ENCODE measurements at places on chromosomes 13 and 19.
A peak's percentile ranks its signal among the peaks of the same experiment; 100 is the strongest.

- peak; percentile 72 for DNase-seq
Observed at GRCh38 chr19:18392417-18392816, 5.0 kb downstream of the LRRC25 start.

GRCh38 chr19:50492303-50493052 is 15.8 kb upstream of the GARIN5A start:
- DNase-seq = no peak

GRCh38 chr13:106628936-106629659 is 61.2 kb upstream of the ARGLU1 start:
- DNase-seq = no peak

DNA sequence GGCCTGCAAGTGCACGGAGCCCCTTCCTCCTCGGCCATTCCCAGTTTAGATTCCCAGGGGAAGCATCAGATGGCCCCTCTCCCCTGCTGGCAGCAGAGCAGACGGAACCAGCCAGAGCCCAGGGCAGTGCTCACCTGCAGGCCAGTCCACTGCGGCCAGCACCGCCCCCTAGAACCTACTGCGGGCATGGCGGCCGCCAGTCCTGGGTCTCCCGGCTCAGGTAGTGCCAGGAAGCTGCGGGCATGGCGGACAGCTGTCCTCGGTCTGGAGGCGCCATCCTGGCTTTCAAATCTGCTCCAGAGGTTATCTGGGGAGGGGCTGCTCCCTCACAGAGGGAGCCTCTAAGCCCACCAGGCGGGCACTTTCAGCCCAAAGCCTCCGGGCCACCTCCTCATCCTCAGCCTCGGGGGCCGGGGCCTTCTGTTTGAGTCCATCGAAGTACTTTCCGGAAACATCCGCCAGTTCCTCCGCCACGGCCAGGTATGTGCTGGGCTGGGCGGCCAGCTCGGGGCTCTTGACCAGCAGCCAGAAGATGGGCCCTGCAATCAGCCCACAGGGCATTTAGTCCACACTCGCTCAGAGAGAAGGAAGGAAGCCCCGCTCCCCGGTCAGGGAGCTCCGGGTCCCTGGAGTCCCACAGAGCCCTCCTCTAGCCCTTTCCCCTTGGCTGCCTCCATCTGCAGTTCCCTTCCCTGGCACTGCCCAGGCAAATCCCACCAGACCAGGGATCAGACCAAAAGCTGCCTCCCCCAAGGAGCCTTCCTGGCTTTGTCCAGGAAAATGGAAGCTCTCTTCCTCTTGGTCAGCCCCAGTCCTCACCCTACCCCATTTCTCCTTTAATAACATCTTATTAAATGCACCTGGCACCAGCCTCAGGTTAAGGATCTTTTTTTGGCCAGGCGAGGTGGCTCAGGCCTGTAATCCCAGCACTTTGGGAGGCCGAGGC is 7.0 kb upstream of the GP6 start:
- no peak for DNase-seq

DNA sequence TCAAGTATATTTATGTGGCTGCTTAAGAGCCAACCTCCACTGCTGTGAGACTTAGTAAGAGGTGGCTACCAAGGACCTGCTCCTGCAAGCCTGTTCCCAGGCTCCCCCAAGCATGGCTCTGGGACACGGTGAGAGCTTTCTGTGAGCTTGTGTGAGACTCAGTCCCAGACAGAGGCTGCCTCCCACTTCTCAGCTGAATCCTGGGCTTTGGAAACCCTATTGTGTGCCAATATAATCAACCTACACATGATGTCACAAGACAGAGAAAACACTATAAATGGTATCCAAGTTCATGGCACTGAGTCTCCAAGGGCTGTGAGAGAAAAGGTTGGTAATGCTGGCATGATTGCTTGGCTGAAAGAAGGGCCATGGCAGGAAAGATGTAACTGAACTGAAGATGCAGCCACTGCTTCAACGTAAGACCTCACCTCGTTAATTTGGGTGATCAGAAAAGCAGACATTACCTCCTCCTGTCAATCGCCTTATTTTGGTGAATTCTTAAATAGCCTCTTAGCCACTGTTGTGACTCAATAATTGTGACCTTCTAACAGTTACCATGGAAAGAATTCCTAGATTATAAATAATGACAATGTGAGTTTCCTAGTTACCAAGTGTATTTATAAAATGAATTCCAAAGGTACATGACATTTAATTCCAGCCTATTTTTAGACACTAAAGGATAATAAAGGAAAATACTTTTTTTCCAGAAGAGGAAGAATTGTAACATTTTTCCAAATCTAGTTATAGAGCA is 332.0 kb downstream of the IRS2 start:
- DNase-seq = no peak

- no peak for DNase-seq
Observed at GRCh38 chr13:52067237-52067636, 42.7 kb downstream of the UTP14C start.

DNA sequence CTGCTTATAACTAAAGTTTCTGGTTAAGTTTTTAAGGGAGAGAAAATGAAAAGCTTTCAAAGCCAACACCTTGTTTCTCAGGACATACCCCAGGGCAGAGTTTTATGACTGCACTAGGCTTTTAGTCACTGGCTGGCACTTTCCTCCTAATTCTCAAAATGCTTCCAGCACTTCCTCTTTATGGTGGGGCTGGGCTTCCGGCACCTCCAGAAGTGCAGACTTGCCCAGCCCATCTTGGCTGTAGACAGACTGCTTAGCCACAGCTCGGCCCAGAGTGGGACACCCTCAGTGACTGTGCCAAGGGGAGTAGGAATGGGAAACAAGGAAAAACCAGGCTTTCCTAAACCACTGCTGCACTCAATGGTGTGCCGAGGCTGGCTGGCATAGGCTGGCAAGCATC is 23.2 kb upstream of the GTF3A start:
- no peak for DNase-seq

DNA sequence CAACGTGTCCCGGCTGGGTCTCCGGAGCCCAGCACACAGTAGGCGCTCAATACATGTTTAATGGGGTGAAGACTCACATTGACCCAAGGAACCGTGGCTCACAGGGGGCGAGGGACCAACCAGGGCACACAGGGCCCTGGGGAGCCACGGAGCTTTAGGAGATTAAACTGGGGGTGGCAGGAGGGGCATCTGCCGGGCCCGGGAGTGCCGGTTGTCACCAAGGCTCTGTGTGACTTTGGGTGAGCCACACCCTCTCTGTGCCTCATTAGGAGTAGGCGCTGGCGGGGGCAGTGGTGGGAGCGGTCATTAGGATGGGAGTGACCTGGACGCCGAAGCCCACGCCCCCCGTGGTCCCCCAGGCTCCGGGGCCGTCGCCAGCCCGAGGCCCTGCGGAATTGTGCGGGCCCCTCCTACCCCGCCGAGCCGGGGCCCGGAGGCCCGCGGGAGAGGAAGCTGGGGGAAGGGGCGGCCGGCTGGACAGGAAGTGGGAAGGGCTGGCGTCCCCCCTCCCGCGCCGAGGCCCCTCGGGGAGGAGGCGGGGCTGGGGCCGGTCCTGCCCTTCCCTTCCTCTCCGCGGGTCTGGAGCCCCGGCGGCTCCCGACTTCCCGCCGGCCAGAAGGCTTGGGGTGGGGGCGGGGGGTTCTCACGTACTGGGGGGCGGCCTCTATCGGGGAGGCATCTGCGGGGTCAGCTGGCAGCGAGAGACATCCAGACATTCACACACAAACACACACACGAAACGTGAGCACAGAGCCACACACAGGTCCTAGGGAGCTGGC is 1.8 kb upstream of the SSBP4 start:
- peak; percentile 85 for DNase-seq

DNA sequence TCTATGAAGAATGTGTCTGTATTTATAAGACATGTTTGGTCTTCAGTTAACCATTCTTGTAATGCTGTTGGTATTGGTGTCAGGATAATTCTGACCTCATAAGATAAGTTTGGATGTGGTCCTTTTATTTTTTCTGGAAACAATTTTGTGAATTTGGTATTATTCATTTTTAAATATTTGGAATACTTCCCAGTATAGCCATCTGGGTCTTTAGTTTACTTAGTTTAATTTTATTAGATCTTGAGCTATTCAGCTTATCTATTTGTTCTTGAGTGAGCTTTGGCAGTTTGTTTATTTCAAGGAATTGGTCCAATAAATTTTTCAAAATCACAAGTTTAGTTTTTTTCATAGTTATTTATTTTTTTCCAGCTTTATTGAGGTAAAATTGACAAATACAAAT is 335.4 kb upstream of the PCDH20 start:
- DNase-seq = no peak

DNA sequence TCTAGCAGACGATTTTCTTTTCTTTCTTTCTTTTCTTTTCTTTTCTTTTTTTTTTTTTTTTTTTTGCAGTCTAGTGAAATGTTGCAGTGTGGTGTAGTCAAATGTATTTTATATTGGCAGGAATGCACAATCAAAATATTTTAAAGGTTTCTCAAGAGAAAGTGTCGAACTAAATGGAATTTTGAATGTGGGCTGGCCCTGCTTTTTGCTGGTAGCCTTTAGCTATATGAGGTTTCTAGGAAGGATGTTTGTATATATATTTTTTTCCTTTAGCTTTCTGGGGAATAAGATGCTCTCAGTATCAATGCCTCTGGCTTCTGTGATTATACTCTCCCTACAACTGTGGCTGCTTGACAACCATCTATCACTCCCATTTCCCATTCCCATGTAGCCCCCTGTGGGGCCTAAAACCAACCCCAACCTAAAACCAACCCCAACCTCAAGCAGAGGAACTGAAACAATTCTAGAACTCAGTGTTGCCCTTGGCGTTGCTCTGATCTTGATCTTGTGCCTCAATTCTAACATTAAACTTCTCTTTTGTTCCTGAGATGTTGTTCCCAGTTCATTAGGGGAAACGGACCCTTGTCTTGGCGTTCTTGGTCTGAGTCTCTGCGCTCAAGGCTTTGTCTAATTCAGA is 27.1 kb downstream of the CYSLTR2 start:
- no peak for DNase-seq

DNA sequence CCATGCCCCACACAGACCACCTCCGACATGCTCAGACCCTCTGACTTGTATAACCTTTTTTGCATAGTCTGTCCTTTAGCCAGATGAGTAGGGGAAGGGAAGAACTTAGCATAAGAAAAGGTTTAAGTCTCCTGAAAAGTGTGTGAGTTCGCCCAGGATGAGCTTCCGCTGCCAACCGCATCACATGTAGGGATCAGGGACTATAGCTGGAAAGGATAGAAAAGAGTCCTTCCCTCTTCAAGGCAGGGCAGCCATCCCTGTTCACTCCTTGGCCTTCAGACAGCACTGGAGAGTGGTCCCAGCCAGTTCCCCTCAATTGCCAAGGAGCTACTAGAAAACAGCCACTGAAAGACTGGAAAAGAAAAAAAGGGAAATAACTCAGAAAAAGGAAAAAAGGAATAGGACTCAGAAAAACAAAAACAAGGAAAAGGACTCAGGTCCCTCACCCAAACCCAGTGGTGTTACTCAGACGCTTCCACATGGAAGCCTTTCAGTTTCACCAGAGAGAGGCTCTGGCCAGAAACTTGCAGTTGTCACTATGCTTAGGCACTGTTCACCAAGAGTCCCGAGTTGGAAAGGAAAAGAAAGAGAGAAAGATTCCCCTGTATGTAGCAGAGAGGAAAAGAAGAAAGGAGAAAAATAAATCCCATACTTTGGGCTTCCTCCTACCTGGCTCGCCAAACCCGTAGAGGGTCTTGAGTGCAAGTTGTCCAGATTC is 5.6 kb upstream of the TM9SF2 start:
- DNase-seq = no peak

- no peak for DNase-seq
Observed at GRCh38 chr13:83056269-83056668, 826.0 kb downstream of the SLITRK1 start.

DNA sequence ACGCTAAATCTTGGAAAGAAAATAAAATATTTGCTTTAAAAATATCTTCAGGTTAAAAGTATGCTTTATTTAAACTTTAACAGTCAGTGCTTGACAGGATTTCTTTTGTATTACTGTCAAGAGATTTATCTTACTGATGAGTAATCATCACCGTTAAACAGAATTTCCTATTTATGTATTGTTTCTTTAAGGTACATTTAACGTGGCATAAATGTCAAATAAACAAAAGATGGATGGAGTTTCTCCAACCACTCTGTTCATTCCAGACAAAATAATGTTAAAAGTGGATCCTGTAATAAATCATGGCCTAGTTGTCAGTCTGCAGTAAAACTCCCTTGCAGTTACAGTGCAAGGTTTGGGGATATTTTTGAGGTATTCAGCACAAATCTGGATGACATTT is 298.3 kb downstream of the DIAPH3 start:
- DNase-seq = no peak

DNA sequence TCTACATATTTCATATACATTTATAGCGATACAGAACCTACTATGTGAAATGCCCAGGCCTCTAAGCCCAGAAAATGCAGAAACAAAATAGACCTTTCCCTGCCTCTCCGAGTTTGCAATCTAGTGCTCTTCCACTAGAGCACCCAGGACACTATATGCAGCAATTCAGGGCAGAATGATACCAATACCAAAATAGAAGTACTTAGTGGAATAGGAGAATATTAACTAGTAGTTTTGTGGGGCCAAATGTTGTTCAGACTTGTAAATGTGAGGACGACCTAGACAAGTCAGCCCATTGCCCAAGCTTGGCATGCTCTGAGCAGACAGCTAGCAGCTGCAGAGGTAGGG is 35.8 kb upstream of the FLT1 start:
- DNase-seq = no peak

- no peak for DNase-seq
Observed at GRCh38 chr19:38392707-38393308, 4.3 kb downstream of the SPRED3 start.

DNA sequence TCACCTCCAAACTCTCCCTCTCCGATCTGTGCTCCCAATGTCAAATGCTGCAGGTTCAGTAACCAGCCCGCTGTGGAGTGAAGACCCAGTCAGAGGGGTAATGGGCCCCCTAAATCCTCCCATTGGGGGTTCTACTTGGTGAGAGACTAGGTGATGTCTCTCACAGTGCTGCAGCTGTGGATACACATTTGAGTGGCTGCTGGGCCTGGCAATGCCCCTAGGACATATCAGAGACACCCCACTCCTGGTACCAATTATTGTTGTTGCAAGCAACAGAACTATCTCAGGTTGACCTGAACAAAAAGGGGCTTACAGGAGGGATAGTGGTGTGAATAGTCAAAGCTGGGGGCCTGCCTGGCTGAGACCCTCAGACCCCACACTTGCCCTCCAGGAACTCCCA is 4.6 kb downstream of the MATK start:
- DNase-seq = no peak

DNA sequence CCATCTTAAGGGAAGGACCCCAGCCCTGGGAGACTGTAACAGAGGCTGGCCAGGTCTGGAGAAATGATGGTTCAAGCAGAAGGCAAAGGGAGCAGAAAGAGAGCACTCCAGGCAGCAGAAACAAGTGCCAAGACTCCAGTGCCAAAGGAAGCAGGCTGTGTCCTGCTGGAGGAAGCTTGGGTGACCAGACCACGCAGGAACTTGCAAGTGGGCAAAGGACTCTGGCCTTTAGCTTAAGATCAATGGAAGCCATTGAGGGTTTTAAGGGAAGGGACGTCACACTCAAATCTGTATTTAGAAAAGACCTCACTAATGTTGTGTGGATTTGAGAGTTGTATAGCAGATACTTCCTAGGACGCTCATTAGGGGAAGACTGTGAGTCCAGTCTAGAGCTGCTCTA is 95.5 kb downstream of the MIPEP start:
- no peak for DNase-seq

DNA sequence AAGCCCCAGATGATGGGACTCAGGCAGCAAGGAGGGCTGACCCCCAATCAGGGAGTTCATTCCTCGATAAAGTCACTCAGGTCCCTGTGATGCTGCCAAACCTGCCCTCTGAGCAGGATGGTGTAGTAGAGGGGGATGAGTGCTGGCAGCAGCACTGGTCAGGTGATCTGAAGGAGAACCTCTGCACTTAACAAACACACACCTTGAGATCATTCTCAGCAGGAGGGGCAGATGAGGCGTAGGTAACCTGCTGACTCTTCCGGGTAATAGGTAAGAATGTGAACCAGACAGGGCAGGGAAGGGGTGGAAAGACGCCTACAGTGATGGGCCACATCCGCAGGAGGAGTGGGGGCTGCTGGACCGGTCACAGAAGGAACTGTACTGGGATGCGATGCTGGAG is 3.2 kb downstream of the ZNF446 start:
- DNase-seq = no peak

All from right atrium auricular region (tissue), 2 donors.